Activated T-cell treated with anti-CD3 and anti-CD28 coated beads for 48 hours (primary cell): ENCODE measurements at places on chromosomes 6 and 20.

DNA sequence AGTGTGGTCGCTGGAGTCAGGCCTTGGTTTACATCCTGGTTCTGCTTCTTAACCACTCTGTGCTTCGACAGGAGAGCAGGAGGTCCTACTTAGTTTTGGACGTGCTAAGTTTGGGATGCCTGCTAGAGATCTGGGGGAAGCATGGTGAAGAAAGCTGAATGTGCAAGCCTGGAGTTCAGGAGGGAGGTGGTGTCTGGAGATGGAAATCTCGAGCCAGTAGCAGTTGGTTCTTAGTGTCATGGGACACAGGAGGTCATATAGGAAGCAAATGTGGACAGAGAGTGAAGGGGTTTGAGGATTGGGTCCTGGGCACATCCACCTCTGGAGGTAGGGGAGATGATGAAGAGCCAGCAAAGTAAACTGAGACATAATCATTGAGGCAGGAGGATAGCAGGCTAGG is 131.4 kb downstream of the SYCP2 start:
- DNase-seq, result no peak

DNA sequence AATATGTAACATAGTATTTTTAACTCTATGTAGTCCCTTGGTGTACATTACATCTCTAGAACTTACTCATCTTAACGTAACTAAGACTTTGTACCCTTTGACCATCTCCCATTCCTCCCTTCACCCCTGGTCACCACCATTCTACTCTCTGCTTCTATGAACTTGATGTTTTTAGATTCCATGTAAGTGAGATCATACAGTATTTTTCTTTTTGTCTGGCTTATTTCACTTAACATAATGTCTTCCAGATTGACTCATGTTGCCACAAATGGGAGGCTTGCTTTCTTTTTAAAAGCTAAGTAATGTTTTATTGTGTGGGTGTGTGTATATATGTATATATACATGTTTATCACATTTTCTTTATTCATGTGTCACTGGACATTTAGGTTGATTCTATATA is 55.8 kb downstream of the TMEM200A start:
- DNase-seq, result no peak

DNA sequence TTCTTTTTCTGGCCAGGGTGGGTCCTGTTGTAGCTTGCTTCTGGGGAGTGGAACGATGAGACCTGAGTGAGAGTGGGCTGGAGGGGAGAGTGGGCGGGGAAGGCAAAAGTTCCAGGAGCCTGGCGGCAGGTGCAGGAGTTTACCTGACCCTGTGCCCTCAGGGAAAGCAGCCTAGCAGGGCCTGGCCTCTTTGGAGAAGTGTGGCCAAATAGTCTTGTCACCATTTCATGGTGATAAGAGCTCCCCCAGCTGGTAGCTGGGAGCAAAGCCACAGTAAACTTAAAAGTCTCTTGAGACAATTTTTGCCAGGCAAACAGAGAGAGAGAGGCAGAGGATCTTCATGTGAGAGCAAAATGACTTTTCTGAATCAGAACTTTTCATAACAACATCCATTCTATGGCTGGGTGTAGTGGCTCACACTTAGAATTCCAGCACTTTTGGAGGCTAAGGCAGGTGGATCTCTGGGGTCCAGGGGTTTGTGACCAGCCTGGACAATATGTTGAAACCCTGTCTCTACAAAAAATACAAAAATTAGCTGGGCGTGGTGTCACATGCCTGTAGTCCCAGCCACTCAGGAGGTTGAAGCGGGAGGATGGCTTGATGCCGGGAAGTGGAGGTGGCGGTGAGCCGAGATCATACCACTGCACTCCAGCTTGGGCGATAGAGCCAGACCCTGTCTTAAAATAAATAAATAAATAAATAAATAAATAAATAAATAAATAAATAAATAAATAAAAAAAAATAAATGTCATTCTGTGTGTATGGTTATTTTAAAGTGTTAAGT is 161.8 kb upstream of the SCGN start:
- DNase-seq, result peak; percentile 46

- no peak for DNase-seq
These were observed 108.8 kb upstream of the FOXC1 start for GRCh38 chr6:1500913-1501312.

GRCh38 chr20:45890077-45890984 is 677 bp downstream of the NEURL2 start:
- DNase-seq, result peak; percentile 49

DNA sequence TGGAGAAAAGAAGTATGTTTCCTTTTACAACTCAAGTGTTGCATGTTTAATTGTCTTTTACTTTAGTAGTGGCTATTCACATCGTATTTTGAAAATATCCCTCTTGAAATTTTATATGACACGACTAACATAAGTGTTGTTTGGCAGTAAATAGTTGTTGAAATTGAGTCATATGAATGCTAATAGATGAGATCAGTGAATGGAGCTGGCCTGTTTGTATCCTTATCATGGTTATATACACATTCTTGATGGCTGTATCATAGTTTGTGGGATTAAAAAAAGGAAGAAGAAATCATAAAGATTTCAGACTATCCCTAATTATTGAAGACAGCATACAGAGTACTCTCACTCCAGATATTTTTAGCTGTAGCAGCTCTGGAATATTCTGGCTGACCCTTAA is 8.2 kb upstream of the RAE1 start:
- no peak for DNase-seq

DNA sequence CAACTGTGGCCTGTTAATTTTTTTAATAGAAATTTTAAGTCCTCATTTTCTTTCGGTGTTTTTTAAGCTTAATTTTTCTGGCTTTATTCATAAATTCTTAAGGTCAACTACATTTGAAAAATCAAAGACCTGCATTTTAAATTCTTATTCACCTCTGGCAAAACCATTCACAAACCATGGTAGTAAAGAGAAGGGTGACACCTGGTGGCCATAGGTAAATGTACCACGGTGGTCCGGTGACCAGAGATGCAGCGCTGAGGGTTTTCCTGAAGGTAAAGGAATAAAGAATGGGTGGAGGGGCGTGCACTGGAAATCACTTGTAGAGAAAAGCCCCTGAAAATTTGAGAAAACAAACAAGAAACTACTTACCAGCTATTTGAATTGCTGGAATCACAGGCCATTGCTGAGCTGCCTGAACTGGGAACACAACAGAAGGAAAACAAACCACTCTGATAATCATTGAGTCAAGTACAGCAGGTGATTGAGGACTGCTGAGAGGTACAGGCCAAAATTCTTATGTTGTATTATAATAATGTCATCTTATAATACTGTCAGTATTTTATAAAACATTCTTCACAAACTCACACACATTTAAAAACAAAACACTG is 10.1 kb downstream of the HFE start:
- DNase-seq, result peak; percentile 40

DNA sequence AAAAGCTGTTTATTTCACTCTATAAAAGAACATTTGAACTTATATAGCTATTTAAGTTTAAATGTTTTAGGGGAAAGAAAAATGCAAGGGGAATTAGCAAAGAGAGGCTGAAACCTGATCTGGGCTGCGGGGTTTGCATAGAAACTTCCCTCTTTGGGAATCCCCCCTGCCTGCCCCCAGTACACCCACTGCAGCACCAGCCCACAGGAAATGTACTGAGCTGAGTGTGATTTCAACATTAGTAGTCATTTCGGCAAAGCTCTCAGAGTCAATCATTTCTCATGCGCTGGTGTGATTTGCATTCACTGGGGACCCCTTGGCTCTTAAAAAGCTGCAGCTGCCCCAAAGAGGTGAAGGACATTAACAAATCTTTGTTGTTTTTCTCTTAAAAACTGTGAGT is 859.4 kb downstream of the MAFB start:
- no peak for DNase-seq

- peak; percentile 37 for DNase-seq
These were observed 18.2 kb upstream of the MYB start for GRCh38 chr6:135162678-135163439.

DNA sequence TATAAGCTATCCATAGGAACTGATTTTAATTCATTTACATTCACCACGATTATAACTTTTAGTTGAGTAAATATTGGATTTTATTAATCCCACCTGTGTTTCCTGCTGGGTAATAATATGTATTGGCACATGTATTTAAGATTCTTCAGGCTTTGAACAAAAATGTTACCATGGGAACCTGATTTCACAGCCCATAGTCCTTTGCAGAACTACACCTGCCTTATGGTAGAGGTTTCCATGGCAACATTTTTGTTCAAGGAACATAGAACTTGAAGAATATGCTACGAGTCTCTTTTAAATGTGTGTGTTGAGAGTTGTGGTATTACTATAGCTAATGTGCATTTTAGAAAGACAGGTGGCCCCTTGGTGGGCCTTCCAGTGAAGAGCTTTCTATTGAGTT is 317.4 kb downstream of the SAMD5 start:
- DNase-seq, result no peak

DNA sequence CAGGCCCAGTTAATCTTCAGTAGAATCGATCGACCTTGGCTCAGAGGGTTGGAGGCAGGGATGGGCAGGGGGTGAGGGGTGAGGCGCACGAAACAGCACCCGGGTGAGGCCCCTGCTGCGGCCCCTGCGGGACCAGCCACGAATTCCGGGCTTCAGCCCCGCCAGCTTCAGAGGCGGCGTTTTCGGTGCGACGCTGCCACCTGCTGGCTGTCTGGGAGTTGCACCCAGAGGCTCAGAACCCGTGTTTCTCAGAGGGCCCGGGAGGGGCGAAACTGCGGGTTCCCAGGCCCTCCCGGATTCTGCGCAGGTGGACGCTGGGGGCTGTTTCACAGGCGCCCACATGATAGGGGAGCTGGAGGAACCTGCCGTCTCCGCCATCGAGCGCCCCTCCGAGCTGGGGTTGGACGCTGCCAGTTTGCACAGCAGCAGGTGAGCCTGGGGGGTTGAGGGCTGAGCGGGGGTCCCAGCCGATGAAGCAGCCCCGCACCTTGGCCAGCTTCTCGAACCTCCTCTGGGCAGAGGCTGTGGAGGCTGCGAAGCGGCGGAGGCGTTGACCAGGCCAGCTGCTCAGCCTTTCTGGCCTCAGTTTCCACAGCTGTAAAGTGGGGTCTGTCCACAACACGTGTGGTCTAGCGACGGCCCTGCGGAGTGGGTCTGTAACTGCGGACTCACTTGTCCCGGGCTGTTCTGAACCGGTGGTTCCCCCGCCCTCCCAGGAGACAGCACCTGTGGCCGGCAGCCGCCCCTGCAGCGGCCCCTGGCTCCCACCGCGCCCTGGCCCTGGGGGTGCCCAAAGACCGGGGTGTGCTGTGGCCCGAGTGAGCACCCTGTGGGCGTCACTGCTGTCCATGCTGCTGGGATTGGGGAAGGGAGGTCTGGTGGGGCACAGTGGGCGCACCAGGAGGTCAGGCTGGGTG is 2.5 kb upstream of the BHLHE23 start:
- DNase-seq, result peak; percentile 79
